Body of pancreas (tissue), 4 donors: ENCODE measurements at places on chromosomes 12 and 14. TPM values are rescaled to one million over a fixed set of nuclear protein-coding genes. Genes with fewer than 3 reads are reported as not detected.

DNA sequence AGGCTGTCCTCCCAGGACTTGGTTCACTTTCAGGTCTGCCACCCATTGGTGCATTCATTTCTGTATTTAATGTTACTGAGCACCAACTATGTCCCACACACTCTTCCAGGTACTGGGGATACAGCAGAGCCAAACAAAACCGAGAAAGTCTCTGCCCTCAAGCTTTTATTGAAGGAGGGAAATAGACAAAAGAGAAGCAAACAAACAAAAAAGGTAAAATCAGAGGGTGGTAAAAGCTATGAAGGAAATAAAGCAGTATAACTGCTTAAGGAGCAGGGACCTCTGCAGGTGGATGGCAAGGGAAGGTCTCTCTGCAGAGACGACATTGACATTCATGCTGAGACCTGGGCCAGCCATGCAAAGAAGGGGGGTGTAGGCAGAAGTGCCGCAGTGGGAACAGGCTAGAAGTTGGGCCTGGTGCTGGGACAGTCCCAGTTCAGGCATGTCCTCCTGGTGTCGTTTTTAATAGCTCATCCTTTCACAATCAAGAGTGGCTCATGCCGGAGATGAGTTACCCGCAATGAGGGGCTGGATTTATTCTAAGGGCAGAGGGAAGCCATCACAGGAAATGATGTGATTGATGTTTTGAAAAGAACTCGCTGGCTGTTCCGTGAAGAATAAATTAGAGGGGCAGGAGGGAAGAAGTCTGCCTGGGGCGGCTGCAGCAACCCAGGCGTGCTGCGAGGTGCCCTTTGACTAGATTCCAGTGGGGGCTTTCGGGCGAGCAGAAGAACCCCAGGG, 72.8 kb downstream of the IRF2BPL start:
- peak; percentile 57 for DNase-seq
- H3K36me3 ChIP-seq: no peaks in the 10 kb centered on the region
- no peaks in the 10 kb centered on the region for H3K27me3 ChIP-seq
- H3K4me1 ChIP-seq: peaks cover 51% of the 10 kb centered on the region

GRCh38 chr12:97837401-97837800, 374.8 kb downstream of the RMST start:
- no peak overlapping the region for H3K4me3 ChIP-seq
- no peaks in the 10 kb centered on the region for H3K36me3 ChIP-seq
- no peak overlapping the region for H3K27ac ChIP-seq
- H3K4me1 ChIP-seq: no peaks in the 10 kb centered on the region
- H3K27me3 ChIP-seq: no peaks in the 10 kb centered on the region

GRCh38 chr14:91496790-91497189, 13.3 kb downstream of the PPP4R3A start:
- H3K27me3 ChIP-seq: no peaks in the 10 kb centered on the region
- H3K4me1 ChIP-seq: peaks cover 83% of the 10 kb centered on the region
- DNase-seq: no peak
- no peak overlapping the region for H3K4me3 ChIP-seq
- H3K36me3 ChIP-seq: no peaks in the 10 kb centered on the region

DNA sequence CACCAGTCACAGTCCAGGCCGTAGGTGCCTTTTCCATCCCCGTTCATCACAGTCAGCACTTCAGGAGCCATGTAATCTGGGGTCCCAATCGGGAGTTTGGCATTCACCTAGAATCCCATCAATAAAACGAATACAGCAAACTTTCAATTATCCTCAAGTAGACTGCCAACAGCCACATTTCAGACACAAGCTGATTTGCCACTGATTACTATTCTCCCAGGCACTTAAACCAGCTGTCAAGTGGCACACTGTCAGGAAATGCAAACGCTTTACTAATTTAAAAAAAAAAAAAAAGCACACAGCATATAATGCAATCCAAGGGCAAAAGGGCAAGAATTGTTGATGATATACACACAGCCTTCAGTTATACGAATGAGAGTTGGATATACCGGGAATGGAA, 51.9 kb downstream of the CIT start:
- no peak overlapping the region for H3K4me3 ChIP-seq
- no peaks in the 10 kb centered on the region for H3K27me3 ChIP-seq
- H3K27ac ChIP-seq: no peak overlapping the region
- peaks cover 3% of the 10 kb centered on the region for H3K4me1 ChIP-seq
- no peak for DNase-seq
- no peaks in the 10 kb centered on the region for H3K36me3 ChIP-seq

TMCC3 gene
- 3.6 TPM for total RNA-seq

DNA sequence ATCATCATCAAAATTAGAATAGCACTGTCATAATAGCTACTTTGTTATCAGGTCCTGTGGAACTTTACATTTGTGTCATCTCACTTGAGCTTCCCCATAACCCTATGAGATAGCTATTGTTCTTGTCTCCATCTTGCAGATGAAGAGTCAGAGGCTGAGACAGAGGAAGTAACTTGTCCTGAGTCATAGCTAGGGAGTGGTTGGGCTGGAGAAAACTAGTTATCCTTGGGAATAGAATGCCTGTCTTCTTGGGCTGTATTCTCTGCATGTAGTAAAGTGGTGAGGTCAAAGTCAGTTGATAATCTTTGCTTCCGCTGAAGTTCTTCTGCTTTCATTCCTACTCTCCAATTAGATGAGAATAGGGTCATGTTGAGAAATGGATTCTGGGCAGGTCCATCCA, 117.0 kb downstream of the SMOC1 start:
- no peak overlapping the region for H3K4me3 ChIP-seq
- H3K27ac ChIP-seq: no peak overlapping the region
- no peak for DNase-seq
- H3K36me3 ChIP-seq: no peaks in the 10 kb centered on the region

DNA sequence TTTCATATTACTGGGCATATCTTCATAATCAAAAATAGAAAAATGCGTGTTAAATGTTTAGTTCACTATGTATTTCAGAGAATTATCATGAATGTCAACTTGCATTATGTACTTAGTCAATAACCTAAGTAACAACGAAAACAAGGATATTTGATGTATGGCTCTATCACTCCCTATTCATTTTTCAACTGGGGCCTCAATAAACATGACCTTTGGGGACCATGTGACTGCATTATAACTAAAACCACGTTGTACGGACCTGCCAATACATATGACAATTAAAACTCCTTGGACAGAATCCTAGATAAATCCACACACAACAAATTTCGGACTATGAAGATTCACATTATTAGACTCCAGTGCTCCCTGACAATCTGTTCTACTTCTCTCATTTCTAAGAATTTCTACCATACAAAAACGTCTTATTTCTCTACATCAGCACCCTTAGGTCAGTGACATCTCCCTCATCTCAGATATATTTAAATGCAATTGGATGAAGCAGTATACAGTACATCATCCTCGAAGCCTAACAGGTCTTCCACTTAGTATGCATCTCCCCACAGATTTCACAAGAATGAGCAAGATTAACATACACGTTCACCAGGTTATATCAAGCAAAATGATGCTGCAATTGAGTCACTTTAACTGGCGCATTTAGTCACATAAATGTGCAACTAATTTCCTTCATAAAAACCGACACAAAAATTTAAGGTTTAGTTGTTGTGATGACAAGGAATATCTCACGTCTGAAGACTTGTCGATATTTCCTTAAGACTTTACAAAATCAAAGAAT, 1.5 kb downstream of the UBE2N start:
- no peaks in the 10 kb centered on the region for H3K27me3 ChIP-seq
- H3K27ac ChIP-seq: no peak overlapping the region
- no peaks in the 10 kb centered on the region for H3K36me3 ChIP-seq
- H3K4me3 ChIP-seq: no peak overlapping the region

DPF3 gene
- total RNA-seq: 4.0 TPM

DNA sequence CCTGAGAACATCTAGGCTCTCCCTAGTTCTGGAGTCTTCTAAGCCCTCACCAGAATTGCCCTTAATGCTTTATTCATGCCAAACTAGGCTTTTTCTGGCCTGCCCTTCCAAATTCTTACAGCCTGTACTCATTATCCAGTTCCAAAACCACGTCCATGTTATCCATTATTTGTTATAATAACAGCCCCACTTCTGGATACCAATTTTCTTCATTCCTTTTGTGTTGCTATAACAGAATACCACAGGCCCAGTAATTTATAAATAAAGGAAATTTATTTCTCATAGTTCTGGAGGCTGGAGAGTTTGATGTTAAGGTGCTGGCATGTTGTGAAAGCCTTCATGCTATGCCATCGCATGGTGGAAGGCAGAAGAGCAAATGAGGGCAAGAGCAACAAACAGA, 68.0 kb upstream of the AMIGO2 start:
- no peaks in the 10 kb centered on the region for H3K36me3 ChIP-seq
- H3K27ac ChIP-seq: no peak overlapping the region
- no peak for DNase-seq

TSPAN11 gene
- 0.26 TPM for total RNA-seq

DNA sequence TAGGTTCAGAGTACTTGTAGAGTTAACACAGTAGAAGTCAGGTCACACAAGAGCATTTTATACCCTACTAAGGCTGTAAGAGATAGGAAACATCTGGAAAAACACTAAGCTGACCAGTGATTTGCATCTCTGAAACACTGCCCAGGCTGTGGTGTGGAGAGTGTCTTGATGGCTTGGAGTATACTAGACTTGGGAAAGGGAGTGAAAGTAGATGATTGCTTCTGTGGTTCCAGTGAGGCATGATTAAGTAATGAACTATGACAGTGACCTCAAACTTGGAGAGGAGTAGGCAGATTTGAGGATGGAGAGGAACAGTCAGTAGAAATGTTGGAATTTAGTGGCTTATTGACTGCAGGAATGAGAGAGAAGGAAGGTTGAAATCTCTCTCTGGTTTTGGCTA, 201.2 kb downstream of the FLRT2 start:
- peak; percentile 5 for DNase-seq
- H3K4me3 ChIP-seq: no peak overlapping the region
- no peaks in the 10 kb centered on the region for H3K36me3 ChIP-seq
- no peak overlapping the region for H3K27ac ChIP-seq

DNA sequence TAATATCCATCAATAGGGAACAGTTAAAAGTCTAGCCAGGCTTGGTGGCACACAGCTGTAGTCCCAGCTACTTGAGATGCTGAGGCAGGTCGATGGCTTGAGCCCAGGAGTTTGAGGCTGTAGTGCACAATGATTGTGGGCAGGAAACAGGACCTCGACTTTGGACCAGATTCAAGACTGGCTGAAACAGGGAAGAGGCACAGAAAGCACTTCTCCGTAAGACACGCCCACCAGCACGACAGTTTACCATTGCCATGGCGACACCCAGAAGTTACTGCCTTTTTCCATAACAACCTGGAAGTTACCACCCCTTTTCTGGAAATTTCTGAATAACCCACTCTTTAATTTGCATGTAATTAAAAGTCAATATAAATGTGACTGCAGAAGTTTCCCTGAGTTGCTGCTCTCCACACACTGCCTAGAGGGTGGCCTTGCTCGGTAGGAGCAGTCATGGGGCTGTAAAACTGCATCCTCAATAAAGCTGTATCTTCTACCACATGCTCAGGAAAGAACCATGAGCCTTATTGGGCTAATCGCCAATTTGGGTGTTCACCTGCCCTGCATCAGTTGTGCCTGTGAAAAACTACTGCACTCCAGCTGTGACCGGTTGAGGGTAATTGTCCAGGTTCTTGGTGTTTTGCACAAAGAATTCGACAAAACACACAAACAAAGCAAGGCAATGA, 4.6 kb upstream of the LRRC23 start:
- DNase-seq: peak; percentile 86
- no peaks in the 10 kb centered on the region for H3K27me3 ChIP-seq
- no peak overlapping the region for H3K4me3 ChIP-seq
- H3K36me3 ChIP-seq: no peaks in the 10 kb centered on the region
- H3K27ac ChIP-seq: peak overlapping the region; percentile 56
- peaks cover 23% of the 10 kb centered on the region for H3K4me1 ChIP-seq

GRCh38 chr12:42129595-42130204, 15.0 kb downstream of the GXYLT1 start:
- no peak overlapping the region for H3K4me3 ChIP-seq
- no peaks in the 10 kb centered on the region for H3K27me3 ChIP-seq
- peak; percentile 60 for DNase-seq
- no peak overlapping the region for H3K27ac ChIP-seq
